ENCODE measurements at places on chromosomes 4 and X.

DNA sequence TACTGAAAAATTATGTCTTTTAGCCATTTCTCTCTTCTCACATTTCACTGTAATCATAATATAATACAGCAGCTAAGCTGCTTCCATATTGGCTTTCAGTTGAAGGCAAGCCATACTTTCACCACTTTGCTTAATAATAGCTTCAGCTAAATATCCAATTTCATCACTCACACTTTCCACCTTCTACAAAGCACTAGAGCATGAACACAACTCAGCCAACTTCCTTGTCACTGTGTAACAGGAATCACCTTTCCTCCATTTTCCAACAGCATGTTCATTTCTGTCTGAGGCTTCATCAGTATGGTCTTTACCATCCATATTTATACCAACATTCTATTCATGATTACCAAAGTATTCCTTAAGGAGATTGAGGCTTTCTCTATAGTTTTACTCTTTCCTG, 219.8 kb upstream of the CTSO start:
- DNase-seq: no peak
- no peak overlapping the region for H3K4me3 ChIP-seq
- peaks cover 4% of the 10 kb centered on the region for H3K36me3 ChIP-seq
- H3K27me3 ChIP-seq: no peaks in the 10 kb centered on the region
- no peak overlapping the region for H3K27ac ChIP-seq

GRCh38 chr4:109614015-109614414, 54.0 kb downstream of the MCUB start:
- peaks cover 1% of the 10 kb centered on the region for H3K27me3 ChIP-seq
- peaks cover 37% of the 10 kb centered on the region for H3K4me1 ChIP-seq
- H3K27ac ChIP-seq: no peak overlapping the region
- no peak overlapping the region for H3K4me3 ChIP-seq
- DNase-seq: no peak

- H3K27me3 ChIP-seq: peaks cover 7% of the 10 kb centered on the region
- no peak for DNase-seq
- no peaks in the 10 kb centered on the region for H3K36me3 ChIP-seq
- no peaks in the 10 kb centered on the region for H3K4me1 ChIP-seq
- H3K27ac ChIP-seq: no peak overlapping the region
- no peak overlapping the region for H3K4me3 ChIP-seq
These were observed 1136.9 kb upstream of the PRKX start for GRCh38 chrX:4850312-4850711.

DNA sequence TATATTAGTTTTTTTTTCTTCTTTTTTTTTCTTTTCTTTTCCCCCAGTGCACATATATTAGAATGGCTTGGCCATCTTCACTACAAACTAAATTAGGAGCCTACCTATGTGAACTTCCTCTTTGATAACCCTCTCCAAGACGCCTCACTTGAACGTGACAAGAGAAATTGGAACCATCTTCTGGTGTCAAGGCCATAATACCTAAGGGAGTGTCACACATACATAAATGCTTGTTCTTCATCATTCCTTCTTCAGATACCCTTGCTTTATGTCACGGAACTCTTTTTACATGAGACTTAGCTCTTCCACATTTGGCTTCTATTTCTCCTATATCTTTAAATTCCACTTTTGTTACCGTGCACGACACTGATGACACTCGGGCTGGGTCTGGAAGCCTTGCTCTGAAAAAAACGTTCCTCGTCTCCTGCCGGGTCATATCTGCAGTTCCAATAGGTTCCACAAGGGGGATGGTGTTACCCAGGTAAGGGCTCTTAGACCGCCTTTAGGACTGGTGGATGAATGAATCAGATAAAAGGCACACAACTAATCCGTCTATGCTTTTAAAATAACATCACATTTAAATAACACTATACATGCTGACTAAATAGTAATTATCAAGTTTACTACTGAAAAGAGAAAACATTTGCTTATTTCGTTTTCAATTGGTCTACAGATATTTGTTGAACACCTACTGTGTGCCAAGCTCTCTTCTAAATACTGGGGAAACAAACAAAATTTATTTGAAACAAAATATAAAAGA, 19.9 kb downstream of the DGAT2L6 start:
- peaks cover 9% of the 10 kb centered on the region for H3K27me3 ChIP-seq
- DNase-seq: peak; percentile 58
- no peak overlapping the region for H3K4me3 ChIP-seq
- H3K4me1 ChIP-seq: no peaks in the 10 kb centered on the region
- H3K36me3 ChIP-seq: no peaks in the 10 kb centered on the region
- no peak overlapping the region for H3K27ac ChIP-seq

DNA sequence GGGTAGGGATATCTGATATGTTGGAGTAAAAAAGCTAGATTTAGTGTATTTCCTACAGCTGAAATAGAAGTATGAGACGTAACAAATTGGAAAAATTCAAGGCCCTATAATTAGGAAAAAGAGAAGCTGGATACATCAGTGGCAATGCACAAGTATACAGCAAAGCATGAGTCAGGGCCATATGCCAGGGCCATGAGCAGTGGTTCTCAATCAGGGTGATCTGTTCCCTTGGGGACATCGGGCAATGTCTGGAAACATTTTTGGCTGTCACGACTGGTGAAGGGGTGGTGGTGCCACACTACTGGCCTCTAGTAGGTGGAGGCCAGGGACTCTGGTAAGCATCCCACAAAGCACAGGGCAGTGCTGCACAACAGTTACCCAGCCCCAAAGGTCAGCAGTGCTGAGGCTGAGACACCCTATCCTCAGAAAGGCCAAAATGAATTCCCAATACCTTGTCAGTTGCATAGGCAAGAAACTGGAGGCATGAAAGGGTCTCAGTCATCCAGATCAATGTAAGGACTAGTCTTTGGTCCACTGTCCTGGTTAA, 36.8 kb upstream of the NAP1L5 start:
- H3K27me3 ChIP-seq: no peaks in the 10 kb centered on the region
- no peak for DNase-seq
- no peak overlapping the region for H3K27ac ChIP-seq
- peaks cover 50% of the 10 kb centered on the region for H3K36me3 ChIP-seq
- peaks cover 33% of the 10 kb centered on the region for H3K4me1 ChIP-seq
- no peak overlapping the region for H3K4me3 ChIP-seq

DNA sequence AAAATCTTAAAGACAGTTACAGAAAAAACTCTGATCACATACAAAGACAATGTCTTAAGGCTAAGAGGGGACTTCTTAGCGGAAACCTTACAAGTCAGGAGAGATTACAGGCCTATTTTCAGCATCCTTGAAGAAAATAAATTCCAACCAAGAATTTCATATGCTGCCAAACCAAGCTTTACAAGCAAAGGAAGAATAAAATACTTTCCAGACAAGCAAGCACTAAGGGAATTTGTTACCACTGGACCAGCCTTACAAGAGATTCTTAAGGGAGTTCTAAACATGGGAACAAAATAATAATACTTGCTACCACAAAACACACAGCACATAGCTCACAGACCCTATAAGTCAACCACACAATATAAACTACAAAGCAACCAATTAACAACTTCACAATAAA, 255.8 kb upstream of the ZFP42 start:
- no peak overlapping the region for H3K27ac ChIP-seq
- H3K4me1 ChIP-seq: no peaks in the 10 kb centered on the region
- no peak for DNase-seq

DNA sequence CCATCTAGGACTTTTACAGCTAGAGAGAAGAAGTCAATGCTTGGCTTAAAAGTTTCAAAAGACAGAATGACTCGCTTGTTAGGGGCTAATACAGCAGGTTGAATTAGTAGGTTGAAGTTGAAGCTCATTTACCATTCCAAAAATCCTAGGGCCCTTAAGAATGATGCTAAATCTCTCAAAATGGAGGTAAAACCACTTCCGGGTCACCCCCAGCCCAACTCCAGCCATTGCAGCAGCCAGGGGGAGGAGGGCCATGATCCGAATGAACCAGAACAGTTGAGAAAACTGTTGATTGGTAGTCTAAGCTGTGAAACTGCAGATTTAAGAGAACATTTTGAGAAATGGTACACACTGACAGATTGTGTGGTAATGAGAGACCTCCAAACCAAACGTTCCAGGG, 245.4 kb downstream of the HNRNPD start:
- DNase-seq: no peak
- no peak overlapping the region for H3K27ac ChIP-seq
- no peaks in the 10 kb centered on the region for H3K36me3 ChIP-seq
- no peak overlapping the region for H3K4me3 ChIP-seq
- H3K27me3 ChIP-seq: peaks cover 9% of the 10 kb centered on the region
- peaks cover 28% of the 10 kb centered on the region for H3K4me1 ChIP-seq

DNA sequence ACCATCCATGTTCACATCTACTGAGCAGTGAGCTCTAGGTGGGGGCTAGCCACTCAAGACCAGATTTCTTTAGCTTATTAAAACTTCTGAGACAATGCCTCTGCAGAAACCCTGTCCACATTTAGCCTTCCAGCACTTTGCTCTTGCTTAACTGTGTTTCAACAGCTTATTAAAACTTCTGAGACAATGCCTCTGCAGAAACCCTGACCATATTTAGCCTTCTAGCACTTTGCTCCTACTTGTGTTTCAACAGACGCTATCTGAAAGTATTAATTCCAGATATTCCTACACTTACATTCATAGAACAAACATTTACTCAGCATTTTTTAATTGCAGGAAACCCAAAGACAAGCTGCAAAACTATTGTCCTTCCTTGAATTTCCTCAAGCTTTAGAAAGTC, 91.9 kb downstream of the SEL1L3 start:
- H3K27ac ChIP-seq: no peak overlapping the region
- H3K4me3 ChIP-seq: no peak overlapping the region
- no peaks in the 10 kb centered on the region for H3K4me1 ChIP-seq

DNA sequence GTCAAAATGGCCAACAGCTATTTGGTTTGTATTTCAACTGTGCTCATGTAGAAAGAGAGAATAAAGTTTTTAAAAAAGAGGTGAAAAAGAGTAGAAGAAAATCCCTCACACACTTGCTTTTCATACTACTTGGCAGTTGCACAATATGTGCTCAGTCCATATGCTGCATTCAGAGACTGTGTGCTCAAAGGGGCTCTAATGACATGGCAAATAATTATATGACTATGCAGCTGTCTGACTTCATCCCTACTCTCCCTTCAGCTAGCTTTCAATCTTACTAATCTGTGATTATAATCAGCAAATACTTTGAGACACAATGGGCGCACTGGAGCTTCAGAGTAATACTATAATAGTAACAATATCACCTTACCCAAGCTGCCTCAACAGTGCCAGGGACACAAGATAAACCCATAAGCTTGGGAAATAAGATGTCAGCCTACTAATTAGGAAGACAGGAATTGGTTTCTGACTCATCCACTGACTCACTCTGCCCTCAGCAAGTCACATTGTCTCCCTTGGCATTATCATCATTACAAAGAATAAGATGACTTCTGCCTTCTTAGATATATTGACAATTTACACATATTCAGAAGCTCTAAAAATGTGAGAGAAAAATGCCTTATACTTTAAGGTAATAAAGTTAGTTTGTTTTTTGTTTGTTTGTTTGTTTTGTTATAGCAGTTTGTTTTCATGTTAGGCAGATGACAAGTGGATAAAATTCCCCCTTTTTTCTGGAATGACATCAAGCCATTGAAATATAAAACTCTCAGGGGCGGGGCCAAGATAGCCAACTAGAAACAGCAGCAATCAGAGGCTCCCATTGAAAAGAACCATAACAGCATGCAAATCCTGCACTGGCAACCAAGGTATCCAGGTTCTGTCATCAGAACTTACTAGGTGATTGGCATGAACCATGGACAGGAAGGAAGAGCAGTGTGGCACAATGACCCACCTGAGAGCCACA, 311.6 kb downstream of the FAM133A start:
- no peak for DNase-seq
- H3K4me1 ChIP-seq: no peaks in the 10 kb centered on the region
- H3K4me3 ChIP-seq: no peak overlapping the region
- no peak overlapping the region for H3K27ac ChIP-seq

DNA sequence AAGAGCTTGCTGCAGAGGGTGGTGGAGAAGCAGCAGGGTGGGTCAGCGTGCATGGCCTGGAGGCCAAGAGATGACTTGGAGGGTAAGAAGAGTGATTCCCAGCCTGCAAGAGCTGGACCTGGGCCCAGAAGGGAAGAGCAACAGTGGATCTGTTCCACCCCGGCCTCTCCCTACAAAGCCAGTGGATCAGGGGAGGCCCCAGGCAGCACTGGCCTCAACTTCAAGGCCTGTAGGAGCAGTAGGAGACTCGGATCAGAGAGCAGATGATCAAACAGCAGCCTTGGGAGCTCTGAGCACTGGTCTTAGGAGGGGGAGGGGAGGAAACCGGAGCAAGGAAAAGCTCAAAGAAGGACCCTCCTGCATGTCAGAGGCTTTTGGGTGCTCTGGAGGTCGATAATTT, 7.6 kb downstream of the L1CAM start:
- no peak overlapping the region for H3K27ac ChIP-seq
- no peaks in the 10 kb centered on the region for H3K36me3 ChIP-seq
- no peak for DNase-seq
- H3K4me3 ChIP-seq: peak overlapping the region; percentile 54
- H3K4me1 ChIP-seq: peaks cover 66% of the 10 kb centered on the region
- H3K27me3 ChIP-seq: peaks cover 8% of the 10 kb centered on the region

- DNase-seq: no peak
- H3K4me3 ChIP-seq: no peak overlapping the region
- no peaks in the 10 kb centered on the region for H3K36me3 ChIP-seq
- H3K4me1 ChIP-seq: no peaks in the 10 kb centered on the region
- H3K27ac ChIP-seq: no peak overlapping the region
These were observed 24.8 kb downstream of the CXCL1 start for GRCh38 chr4:73894001-73894400.

DNA sequence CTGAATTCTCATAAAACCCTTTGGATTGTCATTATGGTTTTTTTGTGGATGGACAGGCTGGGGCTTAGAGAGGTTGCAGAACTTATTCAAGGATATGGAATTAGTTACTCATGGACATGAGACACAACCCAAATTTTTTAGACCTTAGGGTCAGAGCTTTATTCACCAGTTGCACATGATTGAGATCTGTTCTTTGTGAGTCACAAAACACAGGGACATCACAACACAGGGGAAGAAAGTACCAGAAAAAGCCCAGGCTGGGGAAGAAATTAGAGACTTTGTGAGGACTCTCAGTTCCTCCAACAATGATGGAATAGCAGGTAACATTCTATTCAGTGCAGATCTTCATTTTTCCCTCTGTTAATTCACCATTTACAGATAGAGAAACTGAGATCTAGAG, 602.4 kb upstream of the CPEB2 start:
- no peaks in the 10 kb centered on the region for H3K36me3 ChIP-seq
- H3K27ac ChIP-seq: no peak overlapping the region
- peaks cover 8% of the 10 kb centered on the region for H3K27me3 ChIP-seq
- no peaks in the 10 kb centered on the region for H3K4me1 ChIP-seq

- H3K4me3 ChIP-seq: no peak overlapping the region
- H3K27ac ChIP-seq: no peak overlapping the region
- peaks cover 17% of the 10 kb centered on the region for H3K36me3 ChIP-seq
- H3K4me1 ChIP-seq: peaks cover under 1% of the 10 kb centered on the region
- no peaks in the 10 kb centered on the region for H3K27me3 ChIP-seq
These were observed 24.7 kb downstream of the OFD1 start for GRCh38 chrX:13759152-13759718.

DNA sequence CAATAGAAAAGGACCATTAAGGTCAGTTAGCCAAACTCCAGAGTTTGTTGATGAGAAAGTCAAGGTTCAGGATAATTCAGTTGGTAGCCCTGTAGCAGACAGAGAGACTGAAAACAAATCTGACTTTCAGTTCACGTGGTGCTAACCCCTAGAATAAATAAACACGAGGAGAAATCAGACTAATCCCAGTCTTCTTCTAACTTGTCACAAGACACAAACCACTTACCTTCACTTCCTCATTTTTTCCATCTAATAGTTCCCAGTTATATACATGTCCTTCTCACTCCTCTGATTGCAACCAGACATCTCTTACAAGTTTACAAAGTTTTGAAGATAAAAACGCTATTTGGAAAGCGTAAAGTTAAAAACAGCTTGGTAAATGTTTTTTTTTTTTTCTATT, 7.7 kb downstream of the TLR7 start:
- no peaks in the 10 kb centered on the region for H3K36me3 ChIP-seq
- peaks cover 14% of the 10 kb centered on the region for H3K4me1 ChIP-seq
- H3K27ac ChIP-seq: peak overlapping the region; percentile 19
- H3K4me3 ChIP-seq: no peak overlapping the region
